ENCODE measurements at places on chromosomes 1 and 21.

- no peak for DNase-seq
These were observed 713 bp upstream of the HMGCL start for GRCh38 chr1:23825762-23826522.

DNA sequence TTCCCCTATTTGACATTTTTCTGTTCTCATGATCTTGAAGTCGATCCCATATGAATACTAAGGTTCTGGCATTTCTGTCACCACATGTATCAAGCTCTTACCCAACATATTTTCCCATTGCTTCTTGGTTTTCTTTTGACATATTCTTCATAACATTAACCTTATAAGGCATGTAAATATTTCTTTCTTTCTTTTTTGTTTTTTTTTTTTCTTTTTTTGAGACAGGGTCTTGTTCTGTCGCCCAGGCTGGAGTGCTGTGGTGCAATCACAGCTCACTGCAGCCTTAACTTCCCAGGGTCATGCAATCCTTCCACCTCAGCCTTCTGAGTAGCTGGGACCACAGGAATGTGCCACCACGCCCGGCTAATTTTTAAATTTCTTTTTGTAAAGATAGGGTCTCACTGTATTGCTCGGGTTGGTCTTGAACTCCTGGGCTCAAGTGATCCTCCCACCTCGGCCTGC lies 33.1 kb upstream of the ERRFI1 start:
- DNase-seq: no peak

DNA sequence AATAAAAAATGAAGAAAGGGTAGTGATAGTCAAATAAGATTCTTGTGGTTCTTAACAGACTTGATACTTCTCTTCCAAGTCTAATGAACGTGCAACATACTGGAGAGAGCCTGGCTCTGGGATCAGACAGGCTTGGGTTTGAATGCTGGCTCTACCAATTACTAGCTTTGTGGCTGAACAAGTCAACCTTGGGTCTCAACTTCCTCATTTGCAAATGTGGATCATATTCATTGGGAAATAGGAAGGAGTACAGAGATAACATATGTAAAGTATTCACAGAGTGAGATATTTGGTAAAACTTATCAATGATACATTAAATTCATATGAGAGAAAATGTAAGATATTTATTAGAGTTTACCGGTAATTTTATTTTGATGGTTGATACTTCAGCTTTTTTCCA lies 2.0 kb downstream of the EDEM3 start:
- DNase-seq: no peak

DNA sequence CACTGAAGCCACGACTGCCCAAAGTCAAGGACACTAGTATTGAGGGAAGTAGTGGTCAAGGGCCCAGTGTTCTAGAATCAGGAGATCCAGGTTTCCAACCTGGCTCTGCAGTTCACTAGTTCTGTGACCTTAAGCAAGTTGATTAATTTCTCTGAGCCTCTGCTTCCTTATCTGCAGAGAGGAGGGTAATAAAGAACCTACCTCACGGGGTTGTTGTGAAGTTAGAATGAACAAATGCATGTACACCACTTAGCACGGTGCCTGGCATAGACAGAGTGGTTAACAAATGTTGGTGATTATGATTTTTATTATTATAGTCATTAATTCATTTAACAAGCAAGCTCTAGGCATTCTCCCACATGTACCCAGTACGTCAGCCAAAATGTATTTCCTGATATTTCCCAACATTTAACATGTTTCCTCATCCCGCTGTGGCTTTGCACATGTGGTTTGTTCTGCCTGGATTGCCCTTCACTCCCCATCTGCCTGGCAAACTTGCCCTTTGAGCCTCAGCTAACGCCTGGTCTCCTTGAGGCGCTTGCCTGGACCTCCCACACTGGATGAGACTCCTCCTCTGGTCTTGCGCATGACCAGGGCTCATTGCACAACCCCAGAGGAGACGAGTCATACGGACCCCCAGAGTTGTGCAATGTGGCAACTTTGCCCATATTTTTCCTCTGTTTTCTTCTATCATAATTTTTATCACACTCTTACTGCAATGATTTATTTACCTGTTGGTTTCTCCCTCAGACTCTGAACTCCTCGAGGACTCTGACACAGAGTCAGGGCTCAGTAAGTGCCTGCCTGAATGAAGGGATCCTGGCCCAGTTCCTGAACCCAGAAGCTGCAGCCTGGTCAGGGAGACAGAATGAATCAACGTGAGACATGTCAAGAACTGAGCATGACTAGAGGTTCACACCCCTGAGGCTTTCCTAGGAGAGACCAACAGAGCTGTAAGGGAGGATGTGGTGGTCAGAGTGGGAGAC lies 20.7 kb upstream of the MFSD2A start:
- DNase-seq: no peak

- DNase-seq: no peak
These were observed 25.9 kb downstream of the IL12RB2 start for GRCh38 chr1:67333603-67334002.
